ENCODE measurements at places on chromosomes 7 and 10.

- DNase-seq: no peak
These were observed 63.0 kb downstream of the ABRAXAS2 start for GRCh38 chr10:124864421-124865193.

DNA sequence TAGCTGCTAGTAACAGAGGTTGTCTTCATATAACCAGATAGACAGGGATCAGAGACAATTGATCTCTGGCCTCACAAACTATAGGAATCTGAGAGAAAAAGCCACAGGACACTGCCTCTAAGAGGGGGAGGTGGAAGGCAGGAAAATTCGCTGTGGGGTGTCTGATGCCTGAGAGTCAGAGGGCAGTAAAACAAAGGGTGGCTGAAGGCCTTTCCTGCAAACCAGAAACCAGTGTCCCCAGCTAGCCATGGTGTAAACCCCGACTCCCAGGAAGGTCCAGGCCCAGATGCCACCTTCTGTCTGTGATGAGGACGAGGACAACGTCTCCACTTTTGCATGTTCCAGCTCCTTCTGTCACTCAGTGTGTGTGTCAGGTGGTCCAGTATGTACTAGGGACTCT lies 215.1 kb downstream of the ADARB2 start:
- no peak for DNase-seq

GRCh38 chr7:66952343-66953043 lies 31.5 kb downstream of the TMEM248 start:
- DNase-seq: no peak

DNA sequence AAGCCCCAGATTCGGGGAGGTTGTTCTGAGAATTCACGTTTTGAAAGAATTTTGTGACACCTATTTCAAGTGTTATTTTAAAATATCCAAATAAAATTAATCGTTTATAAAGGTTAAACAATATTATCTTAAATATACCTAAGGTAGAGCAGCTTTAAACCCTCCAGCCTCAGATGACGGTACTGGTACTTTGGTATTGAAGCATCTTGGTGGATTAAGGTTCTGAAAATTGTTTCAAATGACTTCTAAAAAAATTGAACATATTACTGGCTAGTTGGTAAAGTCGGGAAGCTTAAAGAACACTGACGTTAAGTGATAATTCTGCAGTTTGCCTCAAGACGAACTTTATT lies 392 bp upstream of the HUS1 start:
- DNase-seq: no peak

- DNase-seq: no peak
These were observed 19.4 kb downstream of the ZMIZ2 start for GRCh38 chr7:44767912-44768627.

DNA sequence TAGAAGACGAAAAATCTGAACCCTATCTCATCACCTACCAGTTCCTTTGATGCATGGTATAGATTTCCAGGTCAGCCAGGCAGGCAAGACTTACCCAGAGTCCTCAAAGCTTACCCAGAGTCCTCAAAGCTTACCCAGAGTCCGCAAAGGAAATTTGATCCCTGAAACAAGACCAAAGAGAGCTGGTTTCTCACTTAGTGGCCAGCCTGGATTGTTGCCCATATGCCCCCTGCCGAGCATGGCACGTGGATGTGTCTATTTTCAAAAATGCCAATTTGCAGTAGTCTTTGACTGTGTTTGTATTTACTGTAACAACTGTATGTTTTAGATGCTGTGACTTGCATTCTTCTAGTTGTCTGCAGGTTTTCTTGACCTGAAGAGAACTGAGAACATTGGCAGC lies 120.2 kb upstream of the STARD3NL start:
- DNase-seq: no peak

- no peak for DNase-seq
These were observed 165.9 kb downstream of the CUX1 start for GRCh38 chr7:101983147-101983811.

DNA sequence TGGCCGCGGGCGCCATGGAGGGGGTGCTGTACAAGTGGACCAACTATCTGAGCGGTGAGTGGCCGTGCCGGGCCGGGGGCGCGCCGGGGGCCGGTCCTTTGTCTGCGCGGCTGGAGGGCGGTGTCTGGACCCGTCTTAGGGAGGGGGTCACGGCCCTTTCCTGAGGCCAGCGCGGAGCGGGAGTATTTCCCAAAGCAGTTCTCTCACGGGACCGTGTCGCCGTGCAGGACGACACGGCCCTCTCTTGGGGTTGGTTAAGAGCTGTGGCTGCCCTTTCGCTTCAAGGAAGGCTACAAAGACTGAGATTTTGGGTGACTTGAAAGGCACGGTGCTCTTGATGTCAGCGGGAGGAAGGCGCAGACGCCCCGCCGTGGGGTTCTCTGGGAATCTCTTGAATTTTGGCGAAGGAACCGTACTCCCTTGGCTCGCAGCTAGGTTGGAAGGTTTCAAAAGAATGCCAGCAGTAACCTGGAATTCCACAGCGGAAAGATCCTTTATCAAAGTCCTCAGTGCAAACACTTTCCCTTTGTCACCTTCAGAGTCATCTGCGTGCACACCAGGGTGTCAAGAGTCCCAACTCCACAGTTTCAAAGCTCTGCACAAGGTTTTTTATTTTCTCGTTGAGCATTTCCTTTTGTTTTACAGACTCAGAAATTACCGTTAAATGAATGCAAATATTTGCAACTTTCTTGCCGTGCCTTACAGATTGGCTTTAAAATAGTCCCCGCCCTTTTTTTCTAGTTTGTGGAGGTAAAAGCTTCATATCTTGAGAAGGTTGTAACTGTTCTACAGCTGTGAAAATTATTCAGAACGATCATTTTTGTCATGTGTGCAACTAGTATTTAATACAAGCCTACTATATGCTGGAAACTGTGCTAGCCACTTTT lies 780 bp downstream of the PLEKHA8 start:
- peak; percentile 19 for DNase-seq

DNA sequence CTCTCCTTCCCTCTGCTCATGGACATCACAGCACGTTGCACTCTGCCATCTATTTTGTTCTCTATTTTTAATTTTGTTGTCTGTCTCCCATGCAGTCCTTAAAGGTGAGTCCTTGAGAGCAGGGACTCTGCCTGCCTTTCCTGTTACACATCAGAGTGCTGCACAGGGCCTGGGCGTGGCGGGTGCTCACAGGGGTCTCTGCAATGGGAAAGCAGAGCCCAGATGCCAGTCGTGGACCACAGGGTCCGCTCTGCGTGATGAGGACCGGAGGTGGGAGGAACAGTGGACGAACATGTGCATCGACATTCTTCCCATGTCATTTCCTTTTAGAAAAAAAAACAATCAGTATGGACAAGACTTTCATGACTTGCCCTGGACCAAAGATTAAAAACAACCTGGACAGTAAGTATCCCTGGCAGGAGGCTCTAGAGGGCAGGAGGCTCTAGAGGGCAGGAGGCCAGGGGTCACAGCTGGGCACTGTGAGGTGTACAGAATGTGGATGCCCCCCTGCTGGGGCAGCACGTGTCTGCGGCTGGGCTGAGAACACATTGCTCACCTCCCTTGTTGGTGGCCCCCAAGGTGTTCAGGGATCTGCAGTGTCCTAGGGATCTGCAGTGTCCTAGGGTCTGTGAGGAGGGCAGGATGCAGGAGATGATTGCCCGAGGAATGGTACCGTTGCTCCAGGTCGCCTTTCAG lies 29.6 kb upstream of the ZNF488 start:
- DNase-seq: no peak

GRCh38 chr10:12757351-12757750 lies 244.2 kb downstream of the CCDC3 start:
- DNase-seq: no peak

- peak; percentile 74 for DNase-seq
These were observed 1.8 kb upstream of the DUSP5 start for GRCh38 chr10:110495731-110496552.

- peak; percentile 68 for DNase-seq
These were observed 22.1 kb upstream of the CARD11 start for GRCh38 chr7:3065724-3066143.
